HFFc6 (cell line): ENCODE measurements at places on chromosomes 6 and 20.

- H3K27me3 ChIP-seq: no peaks in the 10 kb centered on the region
- no peaks in the 10 kb centered on the region for H3K4me1 ChIP-seq
- no peak overlapping the region for H3K4me3 ChIP-seq
- no peak overlapping the region for H3K27ac ChIP-seq
Measured at GRCh38 chr6:124148236-124148957, 344.7 kb downstream of the NKAIN2 start.

DNA sequence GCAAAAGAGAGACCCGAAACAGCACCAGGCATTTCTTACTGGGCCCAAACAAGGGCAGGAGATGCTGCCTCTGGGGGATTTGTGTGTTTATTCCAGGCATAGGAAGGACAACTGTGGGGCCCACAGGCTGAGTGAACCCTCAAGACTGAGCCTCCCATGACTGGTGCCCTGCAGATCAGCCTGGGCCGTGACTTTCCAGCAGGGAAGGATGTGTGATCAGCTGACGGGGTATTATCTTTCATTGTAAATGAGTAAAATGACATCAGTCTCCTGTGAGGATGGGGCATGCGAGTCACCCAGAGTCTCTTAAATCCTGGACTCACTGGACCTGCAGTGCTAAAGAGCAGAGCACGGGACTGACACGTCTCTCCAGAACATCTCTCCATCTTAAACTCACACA lies 3.9 kb upstream of the TEAD3 start:
- peak; percentile 55 for DNase-seq
- peak overlapping the region; percentile 51; the same call in 1 of the 2 replicates for H3K27ac ChIP-seq
- H3K27me3 ChIP-seq: peaks cover 11% of the 10 kb centered on the region
- H3K4me1 ChIP-seq: peaks cover 22% of the 10 kb centered on the region
- H3K4me3 ChIP-seq: no peak overlapping the region
- no peaks in the 10 kb centered on the region for H3K36me3 ChIP-seq

GRCh38 chr6:24910331-24910960 lies 25.3 kb downstream of the RIPOR2 start:
- H3K36me3 ChIP-seq: 0 out of 2 replicates have a peak, but pooled peaks cover 3% of the 10 kb centered on the region
- H3K4me1 ChIP-seq: peaks cover 48% of the 10 kb centered on the region
- peak overlapping the region; percentile 93 for H3K4me3 ChIP-seq
- no peak for DNase-seq
- H3K27ac ChIP-seq: peak overlapping the region; percentile 75

DNA sequence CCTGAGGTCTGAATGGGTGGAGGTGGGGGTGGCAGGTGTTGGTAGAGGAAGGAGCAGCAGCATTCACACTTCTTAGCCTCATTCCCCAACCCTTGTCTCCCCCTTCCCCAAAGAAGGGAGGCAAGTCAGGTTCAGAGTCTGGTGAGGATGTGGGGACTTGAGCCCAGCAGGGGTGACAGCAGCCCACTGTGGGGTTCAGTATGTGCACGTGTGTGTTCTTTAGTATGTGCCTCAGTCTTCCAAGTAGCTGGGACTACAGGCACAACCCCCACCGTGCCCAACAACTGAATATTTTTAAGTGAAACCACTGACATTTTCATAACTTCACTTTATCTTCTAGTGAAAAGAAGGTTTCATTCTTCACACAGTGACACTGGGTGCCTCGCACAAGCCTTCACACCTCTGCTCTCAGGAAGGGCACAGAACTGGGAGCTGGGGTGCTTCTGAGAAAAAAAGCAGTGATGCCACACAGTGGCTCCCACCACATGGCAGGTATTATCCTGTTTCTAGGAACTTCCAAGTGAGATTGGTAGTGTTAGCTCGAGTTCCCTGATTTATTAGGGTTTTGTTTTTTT lies 33.4 kb upstream of the PRELID3B start:
- H3K27ac ChIP-seq: no peak overlapping the region
- H3K4me3 ChIP-seq: no peak overlapping the region
- H3K36me3 ChIP-seq: no peaks in the 10 kb centered on the region
- no peak for DNase-seq
- peaks cover 9% of the 10 kb centered on the region for H3K27me3 ChIP-seq

- H3K4me1 ChIP-seq: no peaks in the 10 kb centered on the region
- H3K27me3 ChIP-seq: peaks cover 9% of the 10 kb centered on the region
- no peak for DNase-seq
- no peaks in the 10 kb centered on the region for H3K36me3 ChIP-seq
- H3K27ac ChIP-seq: no peak overlapping the region
- H3K4me3 ChIP-seq: no peak overlapping the region
Measured at GRCh38 chr6:137146206-137146605, 27.2 kb downstream of the IL22RA2 start.

DNA sequence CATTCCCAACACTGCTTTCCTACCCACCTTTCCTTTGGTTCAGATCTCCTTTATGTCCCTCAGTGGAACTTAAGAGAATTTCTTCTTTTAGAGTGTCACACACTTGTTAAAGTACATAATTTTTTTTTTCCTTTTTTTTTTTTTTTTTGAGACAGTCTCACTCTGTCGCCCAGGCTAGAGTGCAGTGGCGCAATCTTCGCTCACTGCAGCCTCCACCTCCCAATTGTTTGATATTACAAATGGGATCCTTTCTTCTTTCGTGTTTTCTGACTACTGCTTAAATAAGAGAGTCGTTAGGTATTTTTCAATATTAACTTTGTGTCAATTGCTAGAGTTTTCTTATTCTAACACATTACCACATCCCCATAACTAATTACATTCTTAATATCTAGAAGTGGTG lies 29.1 kb downstream of the NUP153 start:
- no peak overlapping the region for H3K4me3 ChIP-seq
- no peaks in the 10 kb centered on the region for H3K4me1 ChIP-seq
- no peak overlapping the region for H3K27ac ChIP-seq
- H3K36me3 ChIP-seq: peaks cover 25% of the 10 kb centered on the region
- no peak for DNase-seq
- H3K27me3 ChIP-seq: no peaks in the 10 kb centered on the region; the same call in 1 of the 2 replicates

- DNase-seq: no peak
- peaks cover 8% of the 10 kb centered on the region for H3K36me3 ChIP-seq
- no peaks in the 10 kb centered on the region for H3K4me1 ChIP-seq
- H3K4me3 ChIP-seq: no peak overlapping the region
Measured at GRCh38 chr6:108985301-108985700, 109.3 kb downstream of the SESN1 start.

DNA sequence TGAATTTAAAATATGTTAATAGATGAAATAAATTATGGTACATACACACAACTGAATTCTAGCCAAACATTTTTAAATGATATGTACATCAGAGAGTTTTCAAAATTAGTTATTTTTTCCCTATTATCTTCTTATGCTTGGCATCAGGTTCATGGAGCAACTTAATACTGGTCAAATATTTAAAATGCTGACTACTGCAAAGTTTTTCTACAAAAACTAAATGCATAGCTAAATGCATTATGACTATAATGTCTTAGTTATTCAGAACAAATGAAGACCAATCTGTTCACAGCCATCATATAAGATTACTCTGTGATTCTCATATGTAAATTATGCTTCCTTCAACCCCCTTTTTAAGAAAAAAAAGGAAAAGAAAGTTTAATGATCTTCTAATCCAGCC lies 8.2 kb upstream of the IL17A start:
- no peaks in the 10 kb centered on the region for H3K36me3 ChIP-seq
- no peak overlapping the region for H3K4me3 ChIP-seq
- H3K27me3 ChIP-seq: no peaks in the 10 kb centered on the region
- no peaks in the 10 kb centered on the region for H3K4me1 ChIP-seq
- DNase-seq: no peak

DNA sequence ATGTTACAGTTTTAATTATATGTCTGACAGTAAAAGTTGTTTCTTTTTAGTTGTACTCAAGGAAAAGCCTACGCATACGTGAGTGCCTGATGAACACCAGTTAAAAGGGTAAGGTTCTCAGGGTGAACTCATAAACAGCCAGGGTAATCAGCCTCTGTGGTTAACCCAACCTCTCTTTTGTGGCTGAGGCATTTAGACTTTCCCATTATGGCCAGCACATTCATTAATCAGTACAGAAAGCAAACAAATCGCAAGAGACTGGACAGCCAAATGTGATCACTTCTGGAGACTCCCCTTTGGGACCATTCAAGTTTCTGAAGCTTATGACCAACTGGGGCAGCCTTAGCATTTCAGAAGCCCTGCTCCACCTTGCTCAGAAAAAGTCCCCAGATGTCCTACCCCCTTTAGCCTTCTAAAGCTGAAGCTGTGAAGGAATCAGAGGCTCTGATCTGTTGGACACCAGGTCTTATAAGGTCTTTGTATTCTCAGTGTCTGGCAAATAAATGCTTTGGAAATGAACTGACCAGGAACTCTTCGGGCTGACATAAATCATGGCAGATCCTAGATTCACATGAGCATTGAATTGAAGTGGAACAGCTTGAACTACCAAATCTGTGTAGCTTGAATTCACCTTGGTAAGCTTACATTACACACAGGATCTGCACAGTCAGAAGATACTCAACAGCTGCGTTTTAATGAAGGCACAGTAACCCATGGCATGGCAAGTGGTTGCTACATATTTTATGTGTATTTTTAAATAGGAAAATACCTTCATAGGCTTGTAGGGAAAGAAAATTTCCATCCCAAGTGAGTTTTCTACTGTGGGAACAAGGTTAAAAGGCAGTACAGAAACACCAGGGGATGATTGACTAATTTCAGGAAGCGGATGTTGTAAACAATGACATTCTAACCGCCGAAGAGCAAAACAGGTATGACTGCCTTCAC lies 18.7 kb downstream of the IL20RA start:
- no peaks in the 10 kb centered on the region for H3K36me3 ChIP-seq
- no peak for DNase-seq
- H3K27ac ChIP-seq: no peak overlapping the region
- H3K4me3 ChIP-seq: no peak overlapping the region
- H3K4me1 ChIP-seq: no peaks in the 10 kb centered on the region
- peaks cover 15% of the 10 kb centered on the region for H3K27me3 ChIP-seq

DNA sequence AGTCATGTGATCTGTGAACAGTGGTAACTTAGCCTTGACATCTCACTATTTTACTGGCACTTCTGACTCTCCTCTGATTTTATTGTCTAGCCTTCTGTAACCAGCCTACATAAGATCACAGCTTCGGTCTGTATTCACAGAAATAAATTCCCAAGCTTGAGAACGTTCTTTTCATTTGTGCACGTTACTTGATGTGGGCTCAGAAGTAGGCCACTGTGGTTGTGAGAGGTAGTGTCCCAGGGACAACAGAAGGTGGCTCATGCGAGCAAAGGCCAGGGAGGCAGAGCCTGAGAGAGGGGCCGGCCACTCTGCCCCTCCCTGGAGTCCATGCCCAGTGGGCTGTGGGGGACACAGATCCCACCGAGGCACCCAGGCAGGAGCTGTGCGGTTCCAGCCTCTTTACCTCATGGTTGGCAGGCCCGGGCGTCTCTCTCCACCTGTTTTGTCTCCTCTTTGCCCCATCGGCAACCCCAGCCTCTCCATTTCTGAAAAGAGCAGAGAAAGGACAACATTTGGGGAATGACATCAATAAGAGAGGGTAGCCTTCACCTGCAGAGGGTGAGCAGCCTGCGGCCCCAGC lies 207.5 kb upstream of the CST7 start:
- H3K36me3 ChIP-seq: no peaks in the 10 kb centered on the region
- no peak overlapping the region for H3K27ac ChIP-seq
- no peak overlapping the region for H3K4me3 ChIP-seq
- no peak for DNase-seq
- peaks cover 9% of the 10 kb centered on the region; the same call in 1 of the 2 replicates for H3K4me1 ChIP-seq

DNA sequence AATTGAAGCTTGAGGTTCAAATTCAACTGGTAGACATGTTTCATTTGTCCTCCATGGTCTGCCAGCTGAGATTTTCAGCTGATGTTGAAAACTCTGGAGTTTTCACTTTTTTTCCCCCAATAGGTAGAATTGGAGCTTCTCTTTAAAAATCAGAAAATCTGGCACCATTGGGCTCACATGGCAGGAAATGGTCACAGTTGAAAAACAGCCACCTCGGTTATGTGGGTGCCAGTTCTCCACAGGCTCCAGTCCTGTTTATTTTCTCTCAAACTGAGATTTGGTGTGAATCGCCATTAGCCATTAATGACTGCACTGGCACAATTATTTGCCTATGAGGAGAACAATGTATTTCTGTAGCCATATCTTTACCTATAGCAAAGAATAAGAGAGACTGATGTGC lies 171.4 kb upstream of the TFAP2D start:
- H3K4me1 ChIP-seq: no peaks in the 10 kb centered on the region
- no peak overlapping the region for H3K4me3 ChIP-seq
- DNase-seq: no peak
- no peaks in the 10 kb centered on the region for H3K27me3 ChIP-seq

- 0 out of 2 replicates have a peak overlapping the region, but pooled peaks have one; percentile 26 for H3K27ac ChIP-seq
- no peak for DNase-seq
- H3K36me3 ChIP-seq: no peaks in the 10 kb centered on the region
Measured at GRCh38 chr6:113411011-113411410, 446.1 kb upstream of the MARCKS start.

- no peaks in the 10 kb centered on the region; the same call in 1 of the 2 replicates for H3K27me3 ChIP-seq
- peak overlapping the region; percentile 97 for H3K27ac ChIP-seq
- peaks cover 9% of the 10 kb centered on the region for H3K36me3 ChIP-seq
- H3K4me3 ChIP-seq: no peak overlapping the region
Measured at GRCh38 chr6:53300656-53301551, 47.8 kb downstream of the ELOVL5 start.

GRCh38 chr6:52399511-52400312 lies 20.4 kb upstream of the EFHC1 start:
- H3K4me3 ChIP-seq: no peak overlapping the region; the same call in 1 of the 2 replicates
- peak overlapping the region; percentile 33; the same call in 1 of the 2 replicates for H3K27ac ChIP-seq
- no peaks in the 10 kb centered on the region for H3K36me3 ChIP-seq
- H3K27me3 ChIP-seq: no peaks in the 10 kb centered on the region; the same call in 1 of the 2 replicates

- no peak overlapping the region for H3K27ac ChIP-seq
- 0 out of 2 replicates have a peak, but pooled peaks cover 3% of the 10 kb centered on the region for H3K36me3 ChIP-seq
- H3K27me3 ChIP-seq: peaks cover 4% of the 10 kb centered on the region
- DNase-seq: no peak
- no peak overlapping the region for H3K4me3 ChIP-seq
- H3K4me1 ChIP-seq: peaks cover 20% of the 10 kb centered on the region
Measured at GRCh38 chr6:36357872-36358225, 21.2 kb upstream of the BNIP5 start.

DNA sequence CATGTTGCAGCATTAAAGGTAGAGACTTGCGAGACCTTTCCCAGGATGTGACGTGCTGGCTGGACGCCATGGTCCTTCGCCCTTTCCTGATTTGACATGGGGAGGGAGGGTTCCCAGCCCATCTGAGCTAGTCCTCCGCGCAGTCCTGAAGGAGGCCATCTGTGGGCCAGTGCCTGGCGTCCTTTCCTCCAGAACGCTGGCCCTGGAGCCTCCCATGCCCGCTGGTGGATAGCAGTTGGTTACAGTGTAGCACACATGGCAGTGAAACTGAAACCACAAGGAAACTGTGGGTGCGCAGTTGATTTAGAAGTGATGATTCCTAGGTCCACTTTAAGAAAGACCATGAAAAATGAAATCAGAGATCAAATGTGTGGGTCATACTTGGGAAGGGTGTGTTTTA lies 193.7 kb downstream of the CDH4 start:
- no peaks in the 10 kb centered on the region; the same call in 1 of the 2 replicates for H3K36me3 ChIP-seq
- no peak overlapping the region for H3K27ac ChIP-seq
- no peak overlapping the region for H3K4me3 ChIP-seq
- H3K4me1 ChIP-seq: peaks cover 5% of the 10 kb centered on the region; the same call in 1 of the 2 replicates

GRCh38 chr6:34575326-34575725 lies 19.2 kb upstream of the SPDEF start:
- H3K4me3 ChIP-seq: no peak overlapping the region; the same call in 1 of the 2 replicates
- H3K36me3 ChIP-seq: no peaks in the 10 kb centered on the region
- peaks cover 12% of the 10 kb centered on the region for H3K27me3 ChIP-seq
- no peak overlapping the region for H3K27ac ChIP-seq
- no peaks in the 10 kb centered on the region for H3K4me1 ChIP-seq
